AG20443 (cell line): ENCODE measurements at places on chromosomes 1 and 21.

DNA sequence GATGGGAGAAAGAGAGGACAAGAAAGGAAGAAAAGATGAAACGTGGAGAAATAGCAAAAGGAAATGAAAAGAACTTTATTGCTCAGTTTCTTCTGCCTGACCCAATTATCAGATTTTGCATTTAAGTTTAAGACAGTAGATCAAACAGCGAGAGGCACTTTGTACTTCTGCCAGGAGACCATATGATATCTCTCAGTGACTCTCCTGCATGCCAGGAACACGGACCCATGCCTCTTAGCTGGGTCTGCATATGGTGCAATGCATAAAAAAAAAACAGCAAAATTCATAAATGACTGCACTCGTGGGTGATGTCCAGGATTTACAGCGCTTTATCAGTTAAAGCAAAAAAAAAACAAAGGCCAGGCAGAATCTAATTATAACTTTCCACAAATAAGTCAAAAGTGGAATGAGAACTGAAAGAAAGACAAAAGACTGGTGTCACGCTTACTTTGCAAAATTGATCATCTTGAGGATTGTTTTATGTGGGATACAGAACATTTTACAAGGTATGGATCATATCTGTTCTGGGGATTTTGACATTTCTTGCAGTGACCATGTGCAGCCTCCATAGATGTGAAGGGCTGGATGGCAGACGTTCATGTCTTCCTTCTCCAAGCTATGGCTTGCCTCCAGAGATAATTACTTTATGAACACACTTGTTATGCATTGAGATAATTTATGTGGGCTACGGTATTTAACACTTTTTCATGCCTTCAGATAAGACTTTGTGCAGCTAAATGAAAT lies 79.5 kb downstream of the RUNX1 start:
- no peak for DNase-seq

GRCh38 chr1:25195835-25196234 lies 36.5 kb downstream of the SYF2 start:
- no peak for DNase-seq

DNA sequence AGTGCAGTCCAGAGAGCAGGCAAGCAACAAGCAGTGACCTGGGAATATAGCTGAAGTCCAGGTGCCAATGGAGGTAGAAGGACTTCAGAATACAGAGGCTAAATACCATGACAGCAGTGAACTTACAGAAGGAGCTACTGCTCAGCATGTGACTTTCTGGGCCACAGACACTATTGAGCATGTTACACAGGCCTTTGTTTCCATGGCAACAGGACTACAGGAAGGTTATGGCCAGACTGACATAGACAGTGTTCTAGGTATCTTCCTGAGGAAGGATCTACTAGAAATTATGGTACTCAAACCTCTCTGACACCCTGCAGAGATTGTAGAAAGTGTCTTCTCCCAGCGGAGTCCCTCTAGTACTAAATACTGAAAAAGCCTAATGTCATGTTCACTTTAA lies 11.0 kb downstream of the OR2M5 start:
- DNase-seq, result no peak

- no peak for DNase-seq
Observed at GRCh38 chr1:68551459-68551858, 54.6 kb upstream of the DEPDC1 start.

DNA sequence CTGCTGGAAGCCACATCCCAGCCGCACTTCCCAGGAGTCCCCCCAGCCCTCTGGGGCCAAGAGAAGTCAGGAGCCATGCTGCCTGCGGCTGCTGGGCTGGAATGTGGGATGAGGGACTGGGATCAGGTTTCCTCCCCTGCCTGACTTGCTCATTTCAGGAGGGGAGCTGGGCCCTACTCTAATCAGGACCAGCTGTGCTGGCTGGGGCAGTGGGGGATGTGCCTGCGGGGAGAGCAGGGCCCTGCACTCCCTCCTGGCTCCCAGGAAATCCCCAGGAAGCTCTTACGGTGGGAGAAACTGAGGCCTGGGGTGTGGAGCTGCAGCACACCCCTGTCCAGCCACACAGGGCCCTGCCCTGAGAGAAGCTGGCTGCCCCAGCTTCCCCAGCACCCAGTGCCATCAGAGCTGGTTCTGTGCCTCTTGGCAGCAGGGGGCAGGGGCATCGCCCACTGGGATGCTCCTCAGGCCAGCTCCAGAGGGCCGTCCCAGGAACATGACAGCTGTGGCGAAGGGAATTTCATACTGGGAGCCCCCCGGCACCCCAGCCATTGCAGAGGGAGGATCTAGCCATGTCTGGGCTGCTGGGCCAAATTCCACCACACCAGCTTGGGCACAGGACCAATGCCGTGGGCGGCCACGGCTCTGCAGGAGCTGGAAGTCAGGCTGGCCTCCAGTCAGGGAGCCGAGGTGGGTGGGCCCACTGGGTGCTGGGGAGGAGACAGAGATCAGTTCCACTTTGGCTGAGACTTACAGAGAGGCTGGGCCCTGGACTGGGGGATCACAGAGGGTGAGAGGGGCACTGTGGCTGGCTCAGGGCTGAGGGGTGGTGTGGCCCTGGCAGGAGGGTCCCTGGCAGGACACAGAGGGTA lies 21.3 kb upstream of the PRSS38 start:
- peak; percentile 94 for DNase-seq

GRCh38 chr1:156920233-156921052 lies at the start of gene LRRC71:
Gene LRRC71 (plus strand): TSS chr1:156920632. CDS start chr1:156920804, 172 bp downstream.
- peak; percentile 98 for DNase-seq

- DNase-seq, result no peak
Observed at GRCh38 chr1:2508180-2508579, 18.2 kb downstream of the PANK4 start.

- DNase-seq, result no peak
Observed at GRCh38 chr1:151953409-151954094, 40.1 kb downstream of the S100A10 start.

- DNase-seq, result no peak
Observed at GRCh38 chr1:36436821-36437220, 13.4 kb downstream of the OSCP1 start.

DNA sequence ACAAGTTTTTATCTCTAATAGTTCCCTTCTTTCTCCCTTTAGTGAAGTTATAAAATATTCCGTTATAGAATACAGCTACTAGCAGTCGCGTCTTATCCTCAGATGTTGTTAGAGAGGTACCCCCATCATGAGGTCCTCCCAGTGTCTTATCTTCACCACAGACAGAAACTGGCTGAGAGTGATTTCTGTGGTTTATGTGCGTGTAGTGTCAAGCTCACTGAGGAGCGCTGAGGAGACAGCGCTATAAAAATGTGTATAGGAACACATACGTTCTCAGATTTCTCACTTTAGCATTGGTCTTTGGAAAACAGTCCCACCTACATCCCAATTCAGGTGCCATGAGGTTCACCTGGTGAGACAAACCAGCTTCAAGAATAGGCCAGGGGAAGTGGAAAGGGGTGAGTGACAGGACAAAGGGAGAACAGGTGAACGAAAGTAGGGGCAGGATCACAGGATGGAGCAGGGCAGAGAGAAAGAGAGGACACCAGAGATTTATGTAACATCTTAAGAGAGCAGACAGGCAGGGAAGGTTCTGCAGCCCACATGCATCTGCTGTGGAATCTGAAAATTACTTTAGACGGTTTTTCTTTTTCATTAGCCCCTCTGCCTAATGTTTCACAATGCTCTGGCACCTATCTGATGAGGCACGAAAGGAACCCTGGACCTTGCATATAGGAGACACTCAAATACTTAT lies 2.7 kb upstream of the PLEKHO1 start:
- no peak for DNase-seq

- DNase-seq, result peak; percentile 60
Observed at GRCh38 chr1:205588636-205589035, 43.2 kb downstream of the ELK4 start.

DNA sequence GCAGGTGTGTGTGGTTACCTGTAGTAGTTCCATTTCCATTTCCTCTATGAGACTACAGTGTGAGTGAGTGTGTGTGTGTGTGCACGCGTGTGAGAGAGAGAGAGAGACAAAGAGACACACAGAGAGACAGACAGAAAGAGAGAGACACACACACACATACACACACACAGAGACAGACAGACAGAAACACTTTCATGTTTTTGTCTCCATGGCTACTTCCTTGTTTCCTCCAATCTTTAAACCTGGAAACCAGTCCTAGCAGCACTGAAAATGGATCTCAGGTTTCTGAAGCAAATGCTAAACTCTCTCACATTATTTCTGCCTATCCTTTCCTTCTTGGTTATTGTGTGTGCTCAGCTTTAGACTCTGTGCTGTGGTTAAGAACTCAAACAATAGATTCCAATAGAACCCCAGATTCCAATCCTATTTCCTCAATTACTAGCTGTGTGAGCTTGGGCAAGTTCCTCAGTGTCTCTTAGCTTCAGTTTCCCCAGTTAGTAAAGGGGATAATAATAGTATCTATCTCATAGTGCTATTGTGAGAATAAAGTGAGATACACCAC lies 22.4 kb upstream of the ABCD3 start:
- no peak for DNase-seq

DNA sequence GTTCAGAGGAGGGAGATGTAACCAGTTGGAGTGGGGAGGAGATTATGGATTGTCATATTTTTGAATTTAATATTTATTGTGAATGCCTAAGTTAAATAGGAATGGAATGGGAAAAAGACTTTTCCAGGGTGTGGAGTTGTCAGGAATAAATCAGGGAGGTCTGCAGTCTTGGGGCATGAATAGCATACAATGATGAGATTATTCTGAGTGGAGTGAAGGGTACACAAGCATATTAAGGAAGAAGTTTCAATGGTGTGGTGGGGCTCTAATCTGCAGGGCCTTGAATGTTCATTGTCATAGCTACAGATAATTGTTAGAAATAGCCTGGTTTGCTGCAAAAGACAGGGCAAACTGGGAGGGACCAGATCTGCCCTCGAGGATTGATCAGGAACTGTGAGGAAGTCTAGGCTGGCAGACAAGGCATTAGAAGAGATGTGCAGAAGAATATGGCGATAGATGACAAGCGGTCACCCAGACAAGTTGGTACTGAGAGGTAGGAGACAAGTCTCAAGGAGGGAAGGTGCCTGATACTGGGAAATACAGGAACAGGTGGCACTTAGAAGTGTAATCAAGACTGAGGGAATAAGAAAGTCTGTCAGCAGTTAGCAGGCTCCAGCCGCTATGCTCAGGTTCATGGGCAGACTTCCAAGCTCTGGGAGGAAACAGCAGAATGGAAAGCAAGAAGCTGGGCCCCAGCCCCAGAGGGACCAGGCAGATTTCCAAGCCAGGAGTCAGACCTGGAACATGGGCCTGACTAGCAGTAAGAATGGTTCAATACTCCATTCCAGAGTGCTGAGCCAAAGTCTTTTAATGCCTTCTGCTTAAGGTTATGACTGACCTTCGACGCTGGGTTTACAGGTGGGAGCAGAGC lies 20.9 kb upstream of the RGL1 start:
- DNase-seq, result peak; percentile 32

DNA sequence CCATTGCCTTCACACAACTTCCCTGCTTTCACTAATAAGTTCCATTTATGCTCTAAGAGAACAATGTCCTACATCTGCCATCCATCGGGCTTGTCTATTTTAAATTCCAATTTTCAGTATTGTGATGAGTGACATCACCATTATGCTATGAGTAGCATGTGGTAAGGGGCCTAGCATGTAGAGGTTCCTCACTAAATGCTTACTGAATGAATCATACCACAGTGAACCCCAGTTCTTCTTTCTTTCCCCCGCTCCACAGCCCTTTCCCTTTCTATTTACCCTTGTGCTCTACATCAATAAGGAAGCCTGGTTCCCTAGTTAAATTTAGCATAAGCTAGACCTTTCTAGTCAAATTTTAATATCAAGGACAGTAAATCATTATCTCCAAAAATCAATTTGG lies 195.0 kb upstream of the RGS18 start:
- DNase-seq, result no peak

GRCh38 chr1:233432916-233433315 lies 105.4 kb downstream of the MAP3K21 start:
- no peak for DNase-seq

DNA sequence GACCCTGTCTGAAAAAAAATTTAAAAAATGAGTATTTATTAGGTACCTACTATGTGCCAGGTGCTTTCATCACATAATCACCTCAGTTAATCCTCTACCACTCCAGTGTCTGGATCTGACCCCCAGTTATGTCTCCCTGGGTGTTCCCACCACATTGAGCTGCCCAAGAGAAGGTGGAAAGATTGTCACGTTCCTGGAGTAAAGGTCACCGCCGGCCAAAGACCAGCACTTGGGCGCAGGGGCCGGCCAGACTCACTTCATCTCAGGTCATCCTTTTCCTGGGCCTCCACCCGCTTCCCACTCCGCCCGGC lies 714 bp downstream of the PYCR2 start:
- no peak for DNase-seq

DNA sequence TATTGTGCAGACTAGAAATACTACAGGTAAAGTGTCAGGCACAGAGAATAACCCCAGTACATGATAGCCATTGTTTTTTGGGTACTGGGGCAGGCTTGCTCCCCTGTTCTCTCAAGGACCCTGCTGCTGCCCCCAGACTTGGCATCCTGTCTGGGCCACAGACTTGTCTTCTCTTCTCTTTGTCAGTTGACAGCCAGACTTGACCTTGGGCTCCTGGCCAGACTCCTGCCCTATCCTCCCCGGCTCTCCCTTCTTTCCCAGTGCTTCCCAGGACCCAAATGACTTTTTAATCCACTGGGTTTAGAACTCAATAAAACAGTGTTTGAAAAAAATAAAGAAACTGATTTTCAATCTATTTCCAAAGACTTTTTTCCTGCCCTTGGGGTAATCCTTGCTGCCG lies 43.2 kb downstream of the ZSCAN20 start:
- DNase-seq, result no peak

DNA sequence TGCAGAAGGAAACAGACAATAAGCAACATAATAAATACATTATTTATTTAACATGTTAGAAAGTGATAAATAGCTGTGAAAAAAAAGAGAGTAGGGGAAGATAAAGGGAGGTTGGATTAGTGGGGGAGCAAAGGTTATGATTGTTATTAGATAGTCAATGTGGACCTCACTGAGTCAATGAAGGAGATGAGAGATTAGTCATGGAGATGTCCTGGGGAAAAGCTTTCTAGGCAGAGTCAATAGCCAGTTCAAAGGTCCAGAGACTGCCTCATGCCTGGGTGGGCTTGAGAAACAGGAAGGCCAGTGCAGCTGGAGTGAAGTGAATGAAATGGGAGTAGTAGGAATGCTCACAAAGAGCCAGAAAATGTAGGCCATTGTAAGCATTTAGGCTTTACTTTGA lies 187.1 kb upstream of the CACYBP start:
- DNase-seq, result no peak

GRCh38 chr1:171366085-171366484 lies 52.1 kb downstream of the FMO4 start:
- no peak for DNase-seq

DNA sequence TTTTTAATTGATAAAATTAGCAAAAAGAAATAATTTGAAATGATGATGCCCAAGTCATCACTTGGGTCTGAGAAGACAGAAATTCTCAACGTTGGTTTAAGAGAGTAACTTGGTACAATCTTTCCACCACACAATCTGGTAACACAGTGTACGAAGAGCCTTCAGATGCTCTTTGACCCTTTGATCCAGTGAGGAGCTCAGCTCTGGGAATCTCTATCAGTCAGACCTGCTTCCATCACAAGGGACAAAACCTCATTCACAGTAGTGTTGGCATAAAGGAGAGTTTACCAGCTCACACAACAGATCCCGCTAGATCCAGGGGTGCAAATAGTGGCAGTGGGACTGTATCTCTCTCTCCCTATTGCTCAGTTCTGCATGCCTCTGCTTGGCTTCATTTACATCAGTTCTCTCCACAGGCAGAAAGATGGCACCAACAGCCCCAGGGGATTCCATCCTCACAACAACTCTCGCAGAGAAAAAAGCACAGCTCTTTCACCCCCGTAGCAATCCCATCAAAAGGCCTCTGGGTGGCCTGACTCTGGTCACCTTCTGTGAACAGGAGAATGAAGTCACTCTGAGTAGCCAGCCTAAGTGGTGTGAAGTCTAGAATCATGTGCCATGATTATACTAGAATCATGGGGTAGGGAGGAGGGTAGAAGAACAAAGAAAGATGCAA lies 119.7 kb downstream of the ZNF281 start:
- no peak for DNase-seq
